ENCODE measurements at places on chromosomes 12 and 14.

DNA sequence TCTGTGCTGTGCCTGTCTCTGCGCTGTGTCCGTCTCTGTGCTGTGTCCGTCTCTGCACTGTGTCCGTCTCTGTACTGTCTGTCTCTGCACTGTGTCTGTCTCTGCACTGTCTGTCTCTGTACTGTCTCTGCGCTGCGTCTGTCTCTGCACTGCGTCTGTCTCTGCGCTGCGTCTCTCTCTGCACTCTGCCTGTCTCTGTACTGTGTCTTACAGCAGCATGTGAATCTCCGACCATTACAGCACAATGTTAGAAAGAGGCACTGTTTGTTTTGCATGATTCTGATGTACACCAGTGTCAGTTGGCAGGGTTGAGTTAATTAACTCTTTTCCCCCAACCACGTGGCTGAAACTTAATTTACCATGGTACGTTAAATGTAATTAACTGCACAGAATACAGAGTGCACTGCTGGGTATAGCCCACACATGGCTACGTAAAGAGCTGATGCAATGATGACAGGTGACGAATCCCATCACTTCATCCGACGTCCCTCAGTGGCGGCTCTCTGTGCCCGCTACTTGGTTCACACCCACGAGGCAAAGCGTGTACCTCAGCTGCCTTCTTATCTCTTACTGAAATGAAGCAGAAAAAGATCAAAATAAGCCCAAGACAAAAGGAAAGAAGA, 127.7 kb upstream of the SFSWAP start:
- H3K27ac ChIP-seq, result no peak overlapping the region
- no peak for DNase-seq
- H3K27me3 ChIP-seq, result no peaks in the 10 kb centered on the region
- no peaks in the 10 kb centered on the region for H3K36me3 ChIP-seq
- H3K4me1 ChIP-seq, result no peaks in the 10 kb centered on the region
- H3K4me3 ChIP-seq, result no peak overlapping the region

DNA sequence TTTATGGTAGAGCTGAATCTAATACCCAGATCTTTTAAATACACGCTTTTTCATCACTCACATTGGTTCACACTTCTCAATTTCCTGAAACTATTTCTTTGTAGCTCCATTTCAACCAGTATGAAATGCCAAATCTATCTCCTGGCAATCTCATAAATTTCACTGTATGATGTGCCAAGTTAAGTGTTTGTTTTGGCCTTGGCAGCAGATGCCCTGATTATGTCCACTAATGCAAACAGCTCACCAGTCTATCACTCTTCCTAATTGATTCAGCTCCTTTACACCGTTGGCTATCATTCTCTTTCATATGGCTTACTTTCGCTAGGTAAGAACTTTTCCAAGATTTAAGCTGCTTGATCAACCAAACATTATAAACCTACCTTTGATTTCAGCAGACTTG, 58.6 kb downstream of the ZFC3H1 start:
- no peaks in the 10 kb centered on the region for H3K4me1 ChIP-seq
- H3K4me3 ChIP-seq, result no peak overlapping the region
- no peak overlapping the region for H3K27ac ChIP-seq

GRCh38 chr12:7460375-7461259, 16.7 kb upstream of the CD163L1 start:
- H3K4me1 ChIP-seq, result no peaks in the 10 kb centered on the region
- H3K36me3 ChIP-seq, result no peaks in the 10 kb centered on the region
- no peaks in the 10 kb centered on the region for H3K27me3 ChIP-seq
- DNase-seq, result peak; percentile 69
- no peak overlapping the region for H3K27ac ChIP-seq
- no peak overlapping the region for H3K4me3 ChIP-seq

- no peaks in the 10 kb centered on the region for H3K27me3 ChIP-seq
- H3K27ac ChIP-seq, result no peak overlapping the region
- H3K36me3 ChIP-seq, result no peaks in the 10 kb centered on the region
- H3K4me1 ChIP-seq, result no peaks in the 10 kb centered on the region
Measured at GRCh38 chr12:77324416-77324762, 259.0 kb upstream of the E2F7 start.

DNA sequence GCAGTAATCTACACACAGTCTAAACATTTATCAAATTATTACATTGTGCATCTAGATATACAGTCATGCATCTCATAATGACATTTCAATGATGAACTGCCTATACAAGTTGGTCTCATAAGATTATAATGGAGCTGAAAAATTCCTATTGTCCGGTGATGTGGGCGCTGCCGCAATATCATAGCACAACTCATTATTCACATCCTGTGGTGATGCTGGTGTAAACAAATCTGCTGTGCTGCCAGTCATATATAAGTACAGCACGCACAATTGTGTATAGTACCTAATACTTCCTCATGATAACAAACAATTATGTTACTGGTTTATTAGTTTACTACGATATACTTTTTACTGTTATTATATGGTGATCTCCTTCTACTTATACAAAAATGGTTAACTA, 768.8 kb upstream of the NOVA1 start:
- H3K36me3 ChIP-seq, result no peaks in the 10 kb centered on the region
- no peaks in the 10 kb centered on the region for H3K4me1 ChIP-seq
- no peaks in the 10 kb centered on the region for H3K27me3 ChIP-seq
- H3K27ac ChIP-seq, result no peak overlapping the region
- H3K4me3 ChIP-seq, result no peak overlapping the region
- no peak for DNase-seq

DNA sequence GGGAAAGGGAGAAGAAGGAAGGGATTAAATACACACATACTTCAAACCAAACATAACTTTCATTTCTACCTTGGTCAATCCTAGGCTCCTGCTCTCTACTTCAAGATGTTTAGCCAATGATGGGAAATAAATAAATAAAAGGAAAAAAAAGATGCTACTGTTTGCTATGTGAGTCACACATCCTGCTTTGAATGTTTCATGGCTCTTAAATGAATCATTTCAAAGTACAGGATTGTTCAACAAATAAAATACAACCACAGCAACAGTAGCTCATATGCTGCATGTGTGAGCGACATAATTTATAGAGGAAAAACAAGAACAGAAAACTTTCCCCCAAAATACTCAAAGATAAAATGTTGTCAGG, 54.3 kb upstream of the NPFF start:
- DNase-seq, result no peak
- H3K4me3 ChIP-seq, result no peak overlapping the region
- no peaks in the 10 kb centered on the region for H3K27me3 ChIP-seq

GRCh38 chr12:67415473-67415872, 146.3 kb downstream of the CAND1 start:
- H3K4me3 ChIP-seq, result no peak overlapping the region
- no peaks in the 10 kb centered on the region for H3K27me3 ChIP-seq
- peak; percentile 80 for DNase-seq
- H3K27ac ChIP-seq, result no peak overlapping the region
- H3K36me3 ChIP-seq, result no peaks in the 10 kb centered on the region

DNA sequence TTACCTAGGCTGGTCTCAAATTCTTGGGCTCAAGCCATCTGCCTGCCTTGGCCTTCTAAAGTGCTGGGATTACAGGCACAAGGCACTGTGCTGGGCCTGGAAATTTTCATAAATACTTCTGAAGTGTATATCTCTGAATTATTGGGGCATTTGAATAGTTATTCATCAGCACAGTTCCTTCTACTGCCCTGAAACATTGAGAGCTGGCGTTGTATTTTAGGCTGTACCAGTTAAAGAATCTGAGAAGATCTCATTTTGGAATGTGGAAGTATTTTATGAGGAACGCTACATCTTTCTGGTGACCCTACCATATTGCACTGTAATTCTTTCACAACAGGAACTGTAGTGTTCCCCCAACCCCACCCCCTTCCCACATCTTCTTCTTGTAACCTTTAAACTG, 349.0 kb upstream of the RGS6 start:
- no peak for DNase-seq
- peak overlapping the region; percentile 29 for H3K27ac ChIP-seq
- no peak overlapping the region for H3K4me3 ChIP-seq
- no peaks in the 10 kb centered on the region for H3K27me3 ChIP-seq

- no peaks in the 10 kb centered on the region for H3K36me3 ChIP-seq
- no peaks in the 10 kb centered on the region for H3K27me3 ChIP-seq
- DNase-seq, result no peak
- no peak overlapping the region for H3K4me3 ChIP-seq
- H3K27ac ChIP-seq, result no peak overlapping the region
Measured at GRCh38 chr14:77189479-77189878, 7.9 kb downstream of the TMEM63C start.

- no peak overlapping the region for H3K4me3 ChIP-seq
- peak; percentile 40 for DNase-seq
- no peaks in the 10 kb centered on the region for H3K36me3 ChIP-seq
- no peak overlapping the region for H3K27ac ChIP-seq
- no peaks in the 10 kb centered on the region for H3K27me3 ChIP-seq
Measured at GRCh38 chr14:64755781-64756221, 51.6 kb downstream of the PLEKHG3 start.

DNA sequence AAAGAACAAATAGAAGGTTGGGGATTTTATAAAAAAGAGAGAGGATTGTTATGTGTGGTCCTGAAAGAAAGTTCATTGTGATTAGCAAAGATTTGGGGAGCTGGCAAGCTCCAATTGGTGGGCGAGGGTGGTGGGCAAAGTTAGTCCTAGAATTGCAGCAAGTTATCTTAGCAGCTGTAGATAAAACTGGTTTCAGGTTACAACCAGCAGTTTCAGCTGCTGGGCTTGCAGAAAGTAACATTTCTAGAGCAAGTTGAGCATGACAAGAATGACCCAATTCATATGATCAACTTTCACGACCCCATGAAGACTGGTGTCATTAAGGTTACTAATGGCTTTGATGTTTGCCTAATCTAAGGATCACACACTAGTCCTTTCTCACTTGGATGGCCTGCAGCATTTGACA, 177.9 kb upstream of the NUDT4 start:
- H3K4me1 ChIP-seq, result 0 out of 2 replicates have a peak, but pooled peaks cover 3% of the 10 kb centered on the region
- no peaks in the 10 kb centered on the region for H3K27me3 ChIP-seq
- H3K36me3 ChIP-seq, result no peaks in the 10 kb centered on the region
- H3K4me3 ChIP-seq, result no peak overlapping the region
- H3K27ac ChIP-seq, result no peak overlapping the region

DNA sequence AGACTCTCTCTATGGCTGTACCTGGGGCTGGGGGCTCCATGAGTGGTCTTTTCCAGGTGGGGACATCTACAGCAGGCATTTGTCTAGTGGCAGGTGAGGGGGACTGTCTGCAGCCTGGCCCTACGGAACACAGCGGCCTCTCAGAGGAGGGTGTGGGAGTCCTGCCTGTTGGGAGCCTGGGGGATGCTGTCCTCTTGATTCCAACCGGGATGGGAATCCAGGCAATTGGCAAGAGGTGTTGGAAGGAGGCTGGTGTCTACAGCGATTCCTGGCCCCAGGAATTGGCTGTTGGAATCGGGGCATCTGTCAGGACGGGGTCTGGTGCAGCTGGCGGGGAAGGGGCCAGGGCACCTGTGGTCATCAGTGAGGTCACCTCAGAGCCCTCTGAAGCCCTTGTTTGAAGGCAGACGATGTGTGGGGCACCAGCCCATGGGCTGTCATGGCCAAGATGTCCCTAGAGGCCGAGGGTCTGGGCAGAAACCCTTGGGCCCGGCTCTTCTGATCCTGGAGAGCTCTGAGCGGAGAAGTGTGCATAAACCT, 386.3 kb downstream of the TMEM121 start:
- no peaks in the 10 kb centered on the region for H3K27me3 ChIP-seq
- no peaks in the 10 kb centered on the region for H3K36me3 ChIP-seq
- H3K4me3 ChIP-seq, result no peak overlapping the region
- H3K4me1 ChIP-seq, result no peaks in the 10 kb centered on the region
- H3K27ac ChIP-seq, result no peak overlapping the region

DNA sequence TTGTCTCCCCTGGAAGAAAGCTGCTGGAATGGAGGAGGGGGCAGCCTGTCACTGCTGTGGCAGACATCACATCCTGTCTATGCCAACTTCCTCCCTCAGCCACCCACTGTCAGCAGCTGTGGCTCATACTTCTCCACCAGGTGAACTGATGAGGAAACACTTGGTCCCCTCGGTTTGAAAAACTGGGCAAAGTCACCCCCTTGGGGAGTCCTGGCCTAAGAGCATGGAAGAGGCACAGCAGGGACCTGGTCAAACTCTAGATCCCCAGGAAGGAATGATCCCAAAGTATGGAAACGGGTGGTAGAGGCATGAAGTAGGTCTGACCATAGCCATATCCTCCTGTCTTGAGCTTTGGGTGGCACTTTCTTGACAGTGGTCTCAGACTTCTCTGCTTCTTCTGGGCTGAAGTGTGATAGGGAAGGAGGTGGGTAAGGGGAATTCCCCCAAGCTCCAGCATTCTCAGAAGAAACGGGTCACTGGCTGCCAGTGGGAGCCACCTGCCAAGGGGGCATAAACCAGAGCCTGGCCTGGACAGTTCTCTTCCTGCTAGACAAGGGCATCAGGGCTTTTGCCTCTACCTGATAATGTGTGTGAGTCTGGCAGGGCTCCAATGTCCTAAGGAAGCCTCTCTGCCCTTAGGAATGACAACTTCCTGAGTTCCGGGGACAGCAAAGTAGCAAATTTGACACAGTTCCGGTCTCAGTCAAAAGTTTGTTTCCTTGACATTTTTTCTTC, 36.0 kb downstream of the FMNL3 start:
- H3K4me3 ChIP-seq, result no peak overlapping the region
- peaks cover 29% of the 10 kb centered on the region for H3K4me1 ChIP-seq
- no peak for DNase-seq
- H3K27ac ChIP-seq, result no peak overlapping the region
- no peaks in the 10 kb centered on the region for H3K36me3 ChIP-seq

DNA sequence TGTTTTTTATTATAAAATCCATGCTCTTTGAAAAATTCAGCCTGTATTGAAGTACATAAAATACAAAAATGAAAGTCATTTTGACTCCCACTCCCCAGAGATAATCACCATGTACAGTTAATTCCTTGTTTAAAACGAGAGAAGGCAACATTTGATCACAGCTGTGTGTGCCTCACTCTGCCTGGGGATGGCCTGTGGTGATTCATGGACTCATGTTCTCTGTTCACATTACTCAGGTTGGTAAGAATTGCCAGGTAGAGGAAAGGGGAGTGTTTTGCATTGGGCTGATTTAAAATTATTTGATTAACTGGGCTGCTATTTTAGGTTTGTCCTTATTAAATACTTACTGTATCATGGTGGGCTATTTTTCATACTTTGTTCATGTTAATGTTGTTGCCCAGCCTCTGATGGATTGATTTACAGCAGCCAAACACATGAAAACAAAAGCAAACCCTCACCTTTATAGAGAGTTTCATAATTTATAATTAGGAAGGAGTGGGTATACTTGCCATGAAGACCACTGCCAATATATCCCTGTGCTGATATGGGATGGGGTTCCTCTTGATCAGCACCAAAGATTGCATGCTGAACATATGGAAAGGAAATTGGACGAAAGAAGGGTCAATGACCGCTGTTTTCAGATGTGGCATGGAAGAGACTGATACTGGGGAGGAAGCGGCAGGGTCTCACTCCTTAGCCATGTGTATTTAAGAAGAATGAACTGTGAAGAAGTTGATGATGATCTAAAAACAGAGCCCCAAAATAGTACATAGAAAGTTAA, 3.0 kb downstream of the ZBTB1 start:
- H3K27ac ChIP-seq, result no peak overlapping the region
- DNase-seq, result peak; percentile 16
- H3K36me3 ChIP-seq, result peaks cover 2% of the 10 kb centered on the region
- peaks cover 3% of the 10 kb centered on the region for H3K4me1 ChIP-seq

- no peaks in the 10 kb centered on the region for H3K4me1 ChIP-seq
- H3K4me3 ChIP-seq, result no peak overlapping the region
- DNase-seq, result no peak
- no peaks in the 10 kb centered on the region for H3K27me3 ChIP-seq
Measured at GRCh38 chr12:12091071-12091470, 20.3 kb downstream of the BCL2L14 start.
